A549 treated with DMSO at 1 μM for 4 hours (cell line): ENCODE measurements at places on chromosomes 1 and 21. TPM values are rescaled to one million over a fixed set of nuclear protein-coding genes. Genes with fewer than 3 reads are reported as not detected.

The KANK4 gene
- total RNA-seq = 0.19 to 0.46 TPM (median 0.35 TPM) in 5 replicates

The KLF17 gene
- 0.18 to 0.64 TPM (median 0.31 TPM) in 5 replicates for total RNA-seq

The CRP gene
- total RNA-seq = not detected in 5 replicates

The EPS8L3 gene
- 0.94 to 1.6 TPM (median 1.1 TPM) in 5 replicates for total RNA-seq

The PRAMEF15 gene
- total RNA-seq = not detected in 5 replicates

The S100A7A gene
- total RNA-seq = not detected in 5 replicates

The KAZN gene
- 3.6 to 4.5 TPM (median 4.0 TPM) in 5 replicates for total RNA-seq

The CTTNBP2NL gene
- total RNA-seq = 6.2 to 11.1 TPM (median 8.3 TPM) in 5 replicates

The C1orf141 gene
- total RNA-seq = not detected in 5 replicates

The MOB3C gene
- total RNA-seq = 4.1 to 5.1 TPM (median 4.5 TPM) in 5 replicates

The MRPS15 gene
- total RNA-seq = 71.9 to 86.2 TPM (median 82.7 TPM) in 5 replicates

The CD244 gene
- total RNA-seq = not detected in 5 replicates

The RXRG gene
- total RNA-seq = not detected in 5 replicates

The SNIP1 gene
- total RNA-seq = 8.3 to 12.7 TPM (median 11.8 TPM) in 5 replicates

The PRAMEF6 gene
- not detected in 5 replicates for total RNA-seq

The EFNA1 gene
- total RNA-seq = 30.6 to 50.0 TPM (median 37.3 TPM) in 5 replicates

The RGS18 gene
- total RNA-seq = not detected in 5 replicates

The UBASH3A gene
- total RNA-seq = 0.16 to 0.34 TPM (median 0.24 TPM) in 4 of 5 replicates, not detected in the other

The CHODL gene
- total RNA-seq = not detected in 5 replicates

The GPR89B gene
- total RNA-seq = 3.5 to 5.5 TPM (median 4.1 TPM) in 5 replicates

The RGS2 gene
- total RNA-seq = 16.5 to 24.1 TPM (median 20.0 TPM) in 5 replicates

The BATF3 gene
- 20.1 to 31.4 TPM (median 29.6 TPM) in 5 replicates for total RNA-seq

The NRAS gene
- total RNA-seq = 27.3 to 37.2 TPM (median 31.9 TPM) in 5 replicates

The RIIAD1 gene
- total RNA-seq = not detected in 5 replicates

The BGLAP gene
- total RNA-seq = 0.40 to 0.53 TPM (median 0.46 TPM) in 3 of 5 replicates, not detected in the others

The CFHR3 gene
- total RNA-seq = 0.14 to 0.30 TPM (median 0.22 TPM) in 3 of 5 replicates, not detected in the others

The KCNK1 gene
- 13.2 to 19.6 TPM (median 18.1 TPM) in 5 replicates for total RNA-seq

The C1orf115 gene
- total RNA-seq = 4.4 to 5.6 TPM (median 5.5 TPM) in 5 replicates

The RIPPLY3 gene
- 0.38 to 0.93 TPM (median 0.70 TPM) in 5 replicates for total RNA-seq

The THEMIS2 gene
- 0.40 to 1.7 TPM (median 0.83 TPM) in 5 replicates for total RNA-seq

The UTS2 gene
- 0.73 TPM in 1 of 5 replicates, not detected in the others for total RNA-seq

The FABP3 gene
- not detected in 5 replicates for total RNA-seq

The ZSWIM5 gene
- total RNA-seq = 0.40 to 0.66 TPM (median 0.55 TPM) in 5 replicates

The KIF17 gene
- 0.99 to 1.4 TPM (median 1.3 TPM) in 5 replicates for total RNA-seq

The CFHR1 gene
- 0.10 to 0.39 TPM (median 0.31 TPM) in 4 of 5 replicates, not detected in the other for total RNA-seq
